Vagina (tissue), 2 donors: ENCODE measurements at places on chromosomes 1 and 21. TPM values are rescaled to one million over a fixed set of nuclear protein-coding genes. Genes with fewer than 3 reads are reported as not detected.
A peak's percentile ranks its signal among the peaks of the same experiment; 100 is the strongest.

ZMYM4 gene
- 27.7 TPM for total RNA-seq

GRCh38 chr1:194809215-194809614 lies 1622.8 kb upstream of the B3GALT2 start:
- no peak for DNase-seq

- DNase-seq: no peak
Observed at GRCh38 chr1:223703668-223704013, 8.7 kb upstream of the CAPN2 start.

CPLANE2 gene
- total RNA-seq: 1.2 TPM

ELAVL4 gene
- total RNA-seq: 2.2 TPM

DNA sequence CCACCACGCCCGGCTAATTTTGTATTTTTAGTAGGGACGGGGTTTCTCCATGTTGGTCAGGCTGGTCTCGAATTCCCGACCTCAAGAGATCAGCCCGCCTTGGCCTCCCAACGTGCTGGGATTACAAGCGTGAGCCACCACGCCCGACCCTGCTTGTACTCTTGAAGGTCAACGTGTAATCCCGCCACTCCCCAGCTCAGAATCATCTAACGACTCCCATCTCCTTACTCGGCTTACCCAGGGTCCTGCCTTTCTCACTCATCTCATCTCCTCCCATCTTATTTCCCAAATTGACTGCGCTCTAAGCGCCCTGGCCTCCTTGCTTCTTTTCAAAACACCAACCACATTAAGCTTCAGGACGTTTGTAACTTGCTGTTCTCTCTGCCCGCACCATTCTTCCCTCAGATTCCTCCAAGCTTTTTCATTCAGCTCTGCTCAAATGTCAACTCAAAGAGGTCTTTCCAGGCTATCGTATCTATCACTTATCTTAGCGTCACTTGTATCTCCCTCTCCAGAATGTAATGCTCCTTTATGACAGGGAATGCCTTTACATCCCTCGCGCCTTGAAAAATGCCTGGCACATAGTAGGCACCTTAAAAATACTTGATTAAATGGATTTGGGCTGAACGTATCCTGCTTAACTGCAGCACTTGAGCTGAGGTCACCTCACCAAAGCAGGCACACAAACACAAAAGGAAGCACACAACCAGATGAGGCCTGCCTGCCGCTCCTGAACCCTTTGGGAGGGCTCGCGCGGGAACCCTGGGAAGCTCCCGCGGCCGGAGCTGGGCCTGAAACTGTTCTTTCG lies 1.4 kb upstream of the USP1 start:
- DNase-seq: no peak

DNA sequence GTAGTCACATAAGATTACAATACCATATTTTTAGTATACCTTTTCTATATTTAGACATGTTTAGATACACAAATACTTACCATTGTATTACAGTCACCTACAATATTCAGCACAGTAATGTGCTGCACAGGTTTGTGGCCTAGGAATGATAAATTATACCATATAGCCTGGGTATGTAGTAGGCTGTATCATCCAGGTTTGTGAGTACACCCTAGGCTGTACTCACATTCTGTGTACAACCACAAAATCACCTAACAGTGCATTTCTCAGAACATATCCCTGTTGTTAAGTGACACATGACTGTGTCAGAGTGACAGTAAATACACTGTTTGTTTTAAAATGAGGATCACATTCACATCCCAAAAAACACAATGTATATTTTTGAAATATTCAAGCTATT lies 11.2 kb downstream of the KRTAP21-3 start:
- DNase-seq: no peak

DNA sequence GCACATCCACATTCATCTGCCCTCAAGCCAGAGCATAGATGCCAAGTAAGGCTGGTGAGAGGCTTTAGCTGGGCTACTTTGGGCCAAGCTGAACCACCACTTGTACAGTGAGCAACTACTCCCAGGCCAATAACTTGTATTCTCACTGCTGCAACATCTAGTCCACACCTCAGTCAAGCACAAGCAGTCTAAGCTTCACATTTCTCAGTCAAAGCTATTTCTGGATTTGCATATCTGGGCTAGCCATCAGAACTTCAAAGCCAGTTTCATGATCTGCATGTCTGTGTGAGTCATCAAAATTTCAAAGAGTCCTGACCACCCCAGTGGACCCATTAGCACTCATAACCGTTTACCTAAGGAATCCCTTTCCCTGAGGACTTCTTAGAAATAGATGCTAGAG lies 77.7 kb upstream of the DIRAS3 start:
- no peak for DNase-seq

FABP3 gene
- 16.7 TPM for total RNA-seq

TSPEAR gene
- total RNA-seq: not detected

PSRC1 gene
- total RNA-seq: 5.4 TPM

SLX9 gene
- total RNA-seq: 8.3 TPM

C1orf146 gene
- not detected for total RNA-seq

ZSWIM5 gene
- 2.7 TPM for total RNA-seq

- no peak for DNase-seq
Observed at GRCh38 chr1:222168621-222169020, 379.3 kb downstream of the HHIPL2 start.

DNA sequence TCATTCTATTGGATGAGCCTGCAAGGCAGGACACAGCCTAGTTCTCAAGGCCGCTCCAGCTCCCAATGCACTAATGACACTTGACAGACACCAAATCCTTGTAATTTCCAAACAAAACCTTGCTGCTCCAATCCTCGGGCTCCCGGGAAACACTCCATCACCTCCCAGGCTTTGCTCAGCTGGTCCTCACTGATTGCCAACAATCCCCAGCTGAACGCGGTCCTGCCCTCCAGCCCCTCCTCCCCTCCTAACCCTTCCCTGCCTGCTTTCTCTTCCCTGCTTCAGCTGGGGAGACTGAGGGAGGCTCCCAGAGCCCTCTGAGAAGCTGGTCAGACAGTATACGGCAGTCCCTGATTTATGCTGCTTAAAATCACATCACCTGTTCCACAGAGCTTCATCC lies 114.4 kb upstream of the TNR start:
- no peak for DNase-seq

GRCh38 chr21:16770266-16770665 lies 742.6 kb upstream of the CXADR start:
- no peak for DNase-seq

DNA sequence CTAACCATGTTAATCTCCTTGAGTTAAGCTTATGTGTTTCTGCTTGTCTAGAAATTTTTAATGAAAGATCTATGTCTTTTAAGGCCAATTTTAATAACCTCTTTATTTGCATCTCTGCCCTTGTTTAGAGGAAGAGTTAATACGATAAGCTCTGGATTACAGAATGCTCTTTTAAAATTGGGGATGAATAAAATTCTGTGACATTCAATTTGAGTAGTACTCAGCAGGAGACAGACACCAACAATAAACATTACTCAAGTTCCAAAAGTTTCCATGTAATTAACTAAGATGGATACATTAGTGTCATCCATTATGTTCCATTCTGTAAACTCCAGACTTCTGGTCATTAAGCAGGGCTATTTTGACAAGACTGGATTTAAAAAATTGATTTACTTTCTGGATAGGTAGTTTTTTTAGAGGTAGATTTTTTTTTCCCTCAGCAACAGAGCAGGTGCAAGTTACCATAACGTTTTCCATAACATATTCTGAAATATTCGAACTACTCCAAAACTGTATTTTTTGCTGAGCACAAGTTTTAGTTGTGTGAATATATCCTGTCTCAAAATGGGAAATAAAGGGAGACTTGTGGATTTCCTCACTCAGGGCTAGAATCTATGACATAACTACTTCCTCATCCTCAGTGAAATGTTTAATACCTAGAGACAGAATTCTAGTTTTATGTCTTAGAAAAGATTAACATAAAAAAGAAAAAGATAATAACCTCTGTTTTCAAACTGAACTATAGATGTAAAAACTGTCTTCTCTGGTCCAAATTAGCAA lies 221.7 kb downstream of the NEGR1 start:
- no peak for DNase-seq

NCMAP gene
- 0.25 TPM for total RNA-seq

DNA sequence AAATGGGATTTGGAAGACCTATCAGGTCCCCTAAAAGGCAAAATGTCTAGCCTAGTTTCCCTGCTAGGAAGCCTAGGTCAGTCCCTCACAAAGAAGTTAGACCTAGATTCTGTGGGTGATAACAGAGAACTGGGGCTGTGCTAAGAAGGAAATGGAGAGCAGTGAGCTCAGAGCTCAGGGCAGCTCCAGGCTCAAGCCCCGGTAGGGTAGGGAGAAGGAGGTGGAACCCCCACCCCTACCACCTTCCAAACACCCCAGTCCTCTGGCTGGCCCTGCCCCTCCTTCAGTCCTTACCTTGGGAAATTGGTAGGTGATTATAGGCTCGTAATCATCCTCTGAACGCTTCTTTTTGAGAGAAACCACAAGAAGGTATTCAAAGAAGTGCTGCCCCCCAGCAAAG lies 1.1 kb downstream of the DENND2D start:
- no peak for DNase-seq

- no peak for DNase-seq
Observed at GRCh38 chr1:175602026-175602585, 141.3 kb downstream of the TNR start.

DNA sequence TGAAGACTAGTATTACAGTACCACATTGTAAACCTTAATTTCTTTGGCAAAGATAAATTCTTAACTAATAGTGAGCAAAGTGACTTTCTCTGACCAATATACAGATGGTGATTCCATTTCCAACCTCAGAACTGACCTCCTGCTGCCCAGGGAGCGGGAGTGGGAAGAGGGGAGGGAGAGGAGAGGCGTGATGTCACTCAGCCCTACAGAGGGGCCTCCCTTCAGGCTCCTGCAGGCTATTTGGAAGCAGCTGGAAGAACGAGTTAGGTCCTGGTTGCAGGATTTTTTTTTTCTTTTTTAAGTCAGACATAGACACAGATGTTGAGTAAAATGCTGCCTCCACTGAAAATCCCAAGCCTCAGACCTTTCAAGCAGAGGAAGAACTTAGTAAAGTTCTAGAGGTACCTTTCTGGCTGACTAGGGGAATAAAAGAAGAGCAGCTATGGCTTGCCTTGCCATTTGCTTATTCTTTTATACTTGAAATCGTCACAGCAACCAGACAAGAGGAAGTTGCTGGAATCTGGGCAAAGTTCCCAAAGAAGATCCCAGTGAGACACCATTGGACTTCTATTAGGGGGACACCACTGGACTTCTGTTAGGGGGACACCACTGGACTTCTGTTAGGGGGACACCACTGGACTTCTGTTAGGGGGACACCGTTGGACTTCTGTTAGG lies 54.5 kb downstream of the EXO1 start:
- DNase-seq: peak; percentile 16

- no peak for DNase-seq
Observed at GRCh38 chr1:109185357-109185756, 28.4 kb upstream of the SARS1 start.

CELSR2 gene
- 38.5 TPM for total RNA-seq

DNA sequence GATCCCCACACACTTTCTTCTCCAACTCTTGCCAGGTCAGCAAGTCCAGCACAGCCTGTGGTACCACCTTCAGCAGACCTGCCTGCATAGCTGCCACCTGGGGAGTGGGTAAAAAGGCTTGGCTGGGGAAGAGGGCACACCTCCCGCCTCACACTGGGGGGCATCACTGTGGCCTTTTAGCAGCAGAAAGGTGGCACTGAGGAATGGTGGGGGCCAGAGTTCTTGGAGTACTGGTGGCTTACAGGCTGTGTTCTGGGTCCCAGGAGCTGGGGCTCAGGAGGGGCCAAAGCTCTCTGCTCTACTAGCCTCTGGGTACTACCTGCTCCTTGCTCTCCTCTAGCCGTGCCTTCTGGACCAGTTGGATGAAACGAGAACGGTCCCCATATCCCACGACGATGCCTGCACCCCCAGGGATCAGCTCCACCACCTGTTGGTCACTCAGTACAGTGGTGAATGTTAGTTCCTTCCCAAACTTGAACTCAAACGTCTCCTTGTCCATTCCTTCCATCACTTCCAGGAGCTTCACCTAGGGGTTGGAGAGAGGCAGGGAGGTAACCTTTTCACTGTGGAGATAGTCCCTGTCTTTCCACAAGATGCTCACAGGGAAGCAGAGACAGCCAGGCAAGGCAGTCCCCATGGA lies 6.7 kb downstream of the HECTD3 start:
- DNase-seq: no peak

DNA sequence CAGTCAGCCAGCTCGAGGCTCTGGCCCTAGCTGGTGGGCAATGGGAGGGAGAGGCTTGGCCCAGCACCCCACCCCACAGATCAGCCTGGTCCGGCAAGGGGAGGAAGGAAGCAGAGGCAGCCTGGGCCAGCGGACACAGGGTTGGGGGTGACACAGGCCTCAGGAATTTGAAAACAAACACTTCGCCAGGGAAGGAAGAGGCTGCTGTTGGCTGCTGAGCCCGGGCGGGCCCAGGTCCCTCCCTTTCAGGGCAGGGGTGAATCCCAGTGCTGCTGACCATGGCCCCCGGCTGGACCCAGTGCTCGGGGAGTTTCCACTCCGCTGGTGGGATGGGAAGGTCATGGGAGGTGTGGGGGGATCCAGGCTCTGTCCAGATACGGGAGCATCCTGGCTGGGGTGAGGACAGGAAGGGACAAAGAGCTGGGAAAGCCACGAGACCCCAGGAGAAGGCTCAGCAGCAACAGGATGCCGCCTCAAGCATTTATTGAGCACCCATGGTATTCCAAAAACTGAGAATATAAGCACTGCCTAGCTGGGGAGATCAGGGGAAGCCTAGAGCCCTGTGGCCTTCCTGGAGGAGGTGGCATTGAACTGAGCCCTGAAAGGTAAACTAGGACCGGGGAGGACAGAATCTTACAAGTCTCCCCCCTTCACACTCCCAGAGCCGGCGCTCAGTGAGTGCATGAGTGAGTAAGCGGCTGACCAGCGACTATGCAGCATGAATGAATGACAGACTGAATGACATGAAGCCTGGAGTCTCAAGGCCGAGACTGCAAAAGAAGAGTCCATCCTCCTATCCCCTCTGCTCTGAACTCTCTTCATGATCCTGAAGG lies 26.2 kb upstream of the EPHA2 start:
- DNase-seq: peak; percentile 97

DNA sequence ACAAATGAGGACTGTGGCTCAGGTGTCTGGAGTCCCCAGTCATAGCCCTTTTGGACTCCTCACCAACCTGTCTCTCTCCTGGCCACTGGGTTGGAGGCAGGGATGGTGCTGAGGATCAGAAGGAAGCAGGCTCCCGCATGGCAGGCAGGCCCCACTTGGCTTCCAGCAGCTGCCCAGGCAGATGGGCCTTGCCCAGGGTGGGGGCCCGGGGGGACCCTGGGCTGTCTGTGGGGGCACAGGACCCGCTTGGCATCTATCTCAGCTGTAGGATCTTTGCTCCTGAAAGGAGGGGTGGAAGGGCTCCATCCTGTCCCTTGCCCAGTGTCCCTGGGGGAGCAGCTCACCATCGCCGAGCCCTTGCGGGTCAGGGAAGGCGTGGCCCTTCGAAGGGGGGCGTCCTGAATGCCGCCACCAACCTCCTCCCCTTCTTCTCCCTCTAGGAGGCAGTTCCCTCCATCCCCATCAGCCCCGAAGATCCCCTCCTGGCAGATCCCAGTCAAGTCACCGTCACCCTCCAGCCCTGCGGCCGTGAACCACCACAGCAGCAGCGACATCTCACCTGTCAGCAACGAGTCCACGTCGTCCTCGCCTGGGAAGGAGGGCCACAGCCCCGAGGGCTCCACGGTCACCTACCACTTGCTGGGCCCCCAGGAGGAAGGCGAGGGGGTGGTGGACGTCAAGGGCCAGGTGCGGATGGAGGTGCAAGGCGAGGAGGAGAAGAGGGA lies 154.5 kb downstream of the PEX14 start:
- no peak for DNase-seq

PTPRF gene
- 139 TPM for total RNA-seq

- DNase-seq: no peak
Observed at GRCh38 chr1:51296383-51297357, 33.7 kb downstream of the TTC39A start.
